ENCODE measurements at places on chromosomes 3 and 15. TPM values are rescaled to one million over a fixed set of nuclear protein-coding genes. Genes with fewer than 3 reads are reported as not detected.

CCR1 gene
- total RNA-seq, result not detected

COLQ gene
- under 0.01 TPM for total RNA-seq

CADM2 gene
- 0.64 TPM for total RNA-seq

AADAC gene
- total RNA-seq, result not detected

CCNB2 gene
- 6.3 TPM for total RNA-seq

All from tracheal epithelial cell (primary cell).